Right atrium auricular region (tissue), 2 donors: ENCODE measurements at places on chromosomes 7 and 10. TPM values are rescaled to one million over a fixed set of nuclear protein-coding genes. Genes with fewer than 3 reads are reported as not detected.
A peak's percentile ranks its signal among the peaks of the same experiment; 100 is the strongest.

DNA sequence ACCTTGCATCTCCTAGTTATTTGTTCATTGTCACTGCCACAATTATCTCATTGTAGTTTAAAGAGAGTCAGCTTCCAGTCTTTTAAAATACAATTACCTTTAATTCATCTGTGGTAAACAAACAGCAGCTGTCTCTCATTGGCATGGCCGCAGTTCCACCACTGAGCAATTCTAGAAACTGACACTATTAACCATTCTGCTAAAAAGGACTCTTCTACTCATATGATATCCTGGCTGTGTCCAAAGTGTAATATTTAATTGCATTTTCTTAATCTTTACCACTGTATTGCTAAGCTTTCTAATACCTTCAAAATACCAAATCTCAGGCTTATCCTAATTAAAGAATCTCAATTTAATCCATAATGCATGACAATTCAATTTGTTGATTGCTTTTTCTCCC, 639.0 kb downstream of the AUTS2 start:
- no peak overlapping the region for H3K27ac ChIP-seq
- no peak for DNase-seq
- no peaks in the 10 kb centered on the region for H3K27me3 ChIP-seq
- H3K36me3 ChIP-seq: no peaks in the 10 kb centered on the region
- no peaks in the 10 kb centered on the region for H3K4me1 ChIP-seq

- H3K4me1 ChIP-seq: no peaks in the 10 kb centered on the region
- H3K27ac ChIP-seq: no peak overlapping the region
- DNase-seq: no peak
- no peaks in the 10 kb centered on the region for H3K36me3 ChIP-seq
Measured at GRCh38 chr10:128877936-128878335, 589.1 kb upstream of the MGMT start.

- no peak for DNase-seq
- H3K27me3 ChIP-seq: no peaks in the 10 kb centered on the region
- H3K4me3 ChIP-seq: no peak overlapping the region
- no peaks in the 10 kb centered on the region for H3K36me3 ChIP-seq
Measured at GRCh38 chr10:52387744-52388143, 73.7 kb downstream of the DKK1 start.

GRCh38 chr10:96910488-96911395, 78.6 kb downstream of the LCOR start:
- no peaks in the 10 kb centered on the region for H3K36me3 ChIP-seq
- peaks cover 8% of the 10 kb centered on the region for H3K4me1 ChIP-seq
- no peak overlapping the region for H3K27ac ChIP-seq
- no peaks in the 10 kb centered on the region for H3K27me3 ChIP-seq
- no peak for DNase-seq

DNA sequence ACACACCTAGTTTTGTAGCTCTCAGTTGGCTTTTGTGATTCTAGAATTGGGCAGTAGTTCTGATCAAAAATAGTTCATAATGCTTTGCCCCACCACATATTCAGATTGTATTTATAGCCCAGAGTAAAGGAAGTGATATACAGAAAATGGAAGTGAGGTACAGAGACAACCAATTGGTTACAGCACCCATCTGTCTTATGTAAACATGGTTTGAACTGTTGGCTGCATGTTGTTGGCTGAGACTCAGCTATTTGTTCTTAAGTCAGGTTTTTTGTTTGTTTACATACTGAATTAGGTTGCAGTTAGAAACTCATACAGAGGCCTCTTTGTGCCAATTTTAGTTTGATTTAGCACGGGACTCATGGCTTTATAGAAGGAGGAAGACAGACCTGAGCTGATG, 158.9 kb upstream of the GPR26 start:
- H3K4me3 ChIP-seq: no peak overlapping the region
- H3K36me3 ChIP-seq: no peaks in the 10 kb centered on the region
- H3K27me3 ChIP-seq: no peaks in the 10 kb centered on the region
- H3K4me1 ChIP-seq: no peaks in the 10 kb centered on the region
- no peak overlapping the region for H3K27ac ChIP-seq

DNA sequence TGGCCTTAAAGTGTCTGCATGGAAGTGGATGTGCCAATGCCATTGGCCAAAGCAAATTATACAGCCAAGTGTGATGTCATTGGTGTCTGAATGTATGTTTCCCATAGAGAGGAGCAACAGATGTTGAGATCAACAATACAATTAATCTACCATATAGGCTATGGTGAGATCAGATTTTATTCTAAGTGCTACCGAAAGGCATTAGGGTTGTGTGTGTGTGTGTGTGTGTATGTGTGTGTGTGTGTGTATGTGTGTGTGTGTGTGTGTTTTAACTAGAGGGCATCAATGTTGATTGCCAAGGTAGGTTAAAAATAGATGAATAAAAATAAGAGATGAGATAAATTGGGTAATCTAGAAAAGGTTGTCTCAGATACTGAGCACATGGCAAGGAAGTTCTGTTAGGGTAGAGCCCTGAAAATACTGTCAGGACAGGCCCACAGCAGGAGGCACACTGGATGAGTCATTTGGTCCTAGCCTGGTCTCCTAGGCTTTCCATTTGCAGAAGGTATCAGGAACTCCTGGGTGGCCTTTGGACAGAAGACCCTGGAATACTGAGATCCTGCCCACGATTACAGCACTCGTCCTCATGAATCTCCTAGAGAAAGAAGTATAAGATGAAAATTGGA, 446.0 kb upstream of the PODXL start:
- no peaks in the 10 kb centered on the region for H3K4me1 ChIP-seq
- no peak for DNase-seq
- no peak overlapping the region for H3K27ac ChIP-seq
- H3K36me3 ChIP-seq: no peaks in the 10 kb centered on the region
- no peaks in the 10 kb centered on the region for H3K27me3 ChIP-seq

GRCh38 chr7:113799896-113800295, 118.9 kb downstream of the PPP1R3A start:
- no peak for DNase-seq
- no peaks in the 10 kb centered on the region for H3K36me3 ChIP-seq
- H3K27ac ChIP-seq: no peak overlapping the region
- H3K4me1 ChIP-seq: no peaks in the 10 kb centered on the region
- H3K27me3 ChIP-seq: no peaks in the 10 kb centered on the region
- no peak overlapping the region for H3K4me3 ChIP-seq

- no peaks in the 10 kb centered on the region for H3K27me3 ChIP-seq
- H3K27ac ChIP-seq: peak overlapping the region; percentile 63
- H3K4me1 ChIP-seq: peaks cover 33% of the 10 kb centered on the region
- DNase-seq: no peak
Measured at GRCh38 chr10:103751667-103752290, 103.6 kb downstream of the SH3PXD2A start.

- no peaks in the 10 kb centered on the region for H3K36me3 ChIP-seq
- no peaks in the 10 kb centered on the region for H3K27me3 ChIP-seq
- H3K4me1 ChIP-seq: no peaks in the 10 kb centered on the region
- no peak overlapping the region for H3K4me3 ChIP-seq
Measured at GRCh38 chr10:72660220-72660619, 31.7 kb upstream of the MCU start.

DNA sequence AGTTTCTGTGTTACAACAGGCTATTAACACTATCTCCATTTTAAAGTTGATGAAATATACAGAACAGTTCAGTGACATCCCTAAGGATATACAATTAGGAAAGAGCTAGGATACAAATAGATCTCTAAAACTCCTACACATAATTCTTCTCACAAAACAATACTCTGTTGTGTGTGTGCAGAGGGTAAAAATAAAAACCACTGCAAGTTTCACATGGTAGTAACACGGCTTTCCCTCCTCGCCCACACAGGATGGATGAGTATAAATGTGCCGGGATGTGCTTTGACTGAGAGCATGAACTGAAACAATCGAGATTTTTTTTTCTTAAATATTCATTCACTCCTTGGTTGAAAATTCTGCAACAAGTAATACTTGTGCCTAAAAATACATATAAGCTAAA, 131.5 kb upstream of the C1QL3 start:
- H3K4me1 ChIP-seq: no peaks in the 10 kb centered on the region
- no peaks in the 10 kb centered on the region for H3K27me3 ChIP-seq
- no peak overlapping the region for H3K4me3 ChIP-seq
- DNase-seq: no peak
- H3K36me3 ChIP-seq: no peaks in the 10 kb centered on the region
- no peak overlapping the region for H3K27ac ChIP-seq

The SLC26A3 gene
- total RNA-seq: not detected

The TAS2R5 gene
- total RNA-seq: not detected

The ZNF479 gene
- not detected for total RNA-seq
